Stimulated activated CD8-positive, alpha-beta memory T cell treated with anti-CD3 and anti-CD28 coated beads, Interleukin-15, amount 100 ng/mL, for 1 hour (primary cell): ENCODE measurements at places on chromosomes 1 and 21.

DNA sequence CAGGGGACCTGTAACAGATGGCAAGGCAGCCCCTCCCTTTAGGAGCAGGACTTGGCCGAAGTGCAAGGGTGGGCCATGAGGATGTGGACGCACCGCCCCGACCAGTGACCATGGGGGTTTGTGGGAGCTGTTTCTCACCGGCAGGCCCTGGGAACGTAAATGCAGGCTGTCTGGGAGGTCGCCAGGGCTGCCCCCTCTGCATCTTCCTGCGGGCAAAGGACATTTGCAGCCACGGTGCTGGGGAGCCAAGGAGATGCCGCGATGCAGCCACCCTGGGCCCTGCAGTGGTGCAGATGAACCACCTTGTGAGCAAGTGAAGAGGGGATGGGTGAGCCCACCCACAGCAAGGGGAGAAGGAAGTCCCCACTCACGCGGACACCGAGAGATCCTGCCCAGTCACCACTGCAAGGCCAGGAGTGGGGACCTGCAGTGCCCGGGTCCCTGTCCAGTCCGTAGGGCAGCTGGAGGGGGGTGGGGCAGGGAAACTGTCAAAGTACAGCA lies 121.1 kb downstream of the SIK1 start:
- no peak for DNase-seq

DNA sequence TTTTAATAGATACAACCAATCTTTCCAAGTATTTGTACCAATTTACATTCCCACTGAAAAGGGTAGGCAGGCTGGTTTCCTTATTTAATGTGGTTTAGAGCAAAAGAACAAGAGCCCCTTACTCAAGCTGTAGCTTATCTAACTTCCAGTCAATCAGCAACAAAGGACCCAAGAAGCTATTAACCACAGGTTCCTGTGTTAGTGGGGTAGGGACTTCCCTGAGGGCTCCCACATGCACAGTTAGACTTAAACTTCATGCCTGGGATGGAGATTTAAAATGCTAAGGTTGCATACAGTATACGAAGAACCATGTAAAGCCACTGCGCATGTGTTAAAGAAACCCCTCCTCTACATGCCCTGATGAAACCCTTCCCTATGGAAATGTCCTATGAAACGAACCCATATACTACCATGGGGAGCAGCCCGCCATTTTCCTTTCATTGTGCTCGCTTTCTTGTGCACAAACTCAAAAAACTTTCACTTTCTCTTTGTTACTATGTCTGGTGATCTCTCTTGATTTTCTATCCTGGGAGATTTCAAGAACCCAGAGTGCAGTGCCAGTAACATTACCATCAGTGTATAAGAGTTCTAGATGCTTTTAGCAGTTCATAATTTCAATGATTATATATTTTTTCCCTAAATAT lies 23.3 kb upstream of the ST6GALNAC5 start:
- no peak for DNase-seq

DNA sequence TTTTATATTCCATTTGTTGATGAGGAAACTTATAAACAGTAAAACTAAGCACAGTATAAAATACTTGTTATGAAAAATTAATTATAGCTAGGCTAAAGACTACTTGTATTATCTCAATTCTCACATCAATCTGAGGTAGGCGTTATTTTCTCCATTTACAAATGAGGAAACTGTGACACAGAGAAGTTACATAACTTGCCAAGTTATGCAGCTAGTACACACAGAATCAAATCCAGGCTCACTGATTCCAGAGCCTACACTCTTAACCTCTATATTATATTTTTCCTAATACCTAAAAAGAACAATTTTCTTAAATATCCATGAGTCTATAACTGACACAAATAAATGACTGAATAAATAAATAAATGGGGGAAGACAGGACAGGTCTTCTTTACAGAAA lies 11.2 kb upstream of the VPS45 start:
- DNase-seq: no peak

DNA sequence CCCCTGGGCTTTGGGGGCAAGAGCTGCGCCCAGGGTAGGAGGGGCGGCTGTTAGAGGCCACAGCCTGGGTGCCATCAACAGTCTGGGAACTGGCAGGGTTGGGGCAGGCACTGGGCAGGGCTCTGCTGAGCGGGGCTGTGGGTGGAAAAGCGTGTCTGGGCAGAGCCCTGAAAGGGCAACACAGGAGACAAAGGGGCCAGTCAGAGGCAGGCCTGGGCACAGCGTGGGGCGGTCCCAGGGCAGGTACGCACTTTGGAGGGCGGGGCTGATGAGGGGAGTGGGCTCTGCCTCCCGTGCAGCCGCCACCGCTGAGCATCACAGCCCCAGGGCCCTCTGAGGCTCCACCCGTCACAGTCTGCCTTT lies 13.9 kb downstream of the CELSR2 start:
- DNase-seq: no peak

- DNase-seq: no peak
Observed at GRCh38 chr1:99279525-99279924, 15.2 kb downstream of the PLPPR4 start.

- no peak for DNase-seq
Observed at GRCh38 chr1:203324105-203325025, 19.0 kb downstream of the BTG2 start.

- no peak for DNase-seq
Observed at GRCh38 chr1:18077657-18078215, 29.9 kb upstream of the IGSF21 start.

DNA sequence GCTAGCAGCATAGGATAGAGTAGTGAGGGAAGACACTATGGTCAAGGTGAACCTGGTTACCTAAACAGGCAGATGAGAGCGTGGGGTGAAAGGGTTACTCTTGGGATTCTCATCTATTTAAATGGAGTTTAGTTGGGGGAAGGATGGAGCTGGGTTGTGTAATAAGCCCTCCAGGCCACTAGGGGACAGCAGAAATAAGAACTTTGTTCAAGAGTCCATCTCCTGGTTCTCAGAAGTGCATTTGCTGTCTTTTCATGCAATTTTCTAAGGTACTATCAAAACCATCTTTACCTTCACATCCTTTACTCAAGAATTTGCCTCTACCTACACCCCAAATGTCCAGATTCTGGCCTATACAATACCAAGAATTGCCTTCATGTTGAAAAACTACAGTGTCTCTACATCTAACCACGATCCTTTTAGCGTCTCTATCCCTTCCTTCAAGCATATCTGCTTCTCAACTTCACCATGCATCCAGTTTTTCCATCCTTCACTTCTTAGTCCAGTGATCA lies 28.0 kb downstream of the SLAMF1 start:
- DNase-seq: no peak

DNA sequence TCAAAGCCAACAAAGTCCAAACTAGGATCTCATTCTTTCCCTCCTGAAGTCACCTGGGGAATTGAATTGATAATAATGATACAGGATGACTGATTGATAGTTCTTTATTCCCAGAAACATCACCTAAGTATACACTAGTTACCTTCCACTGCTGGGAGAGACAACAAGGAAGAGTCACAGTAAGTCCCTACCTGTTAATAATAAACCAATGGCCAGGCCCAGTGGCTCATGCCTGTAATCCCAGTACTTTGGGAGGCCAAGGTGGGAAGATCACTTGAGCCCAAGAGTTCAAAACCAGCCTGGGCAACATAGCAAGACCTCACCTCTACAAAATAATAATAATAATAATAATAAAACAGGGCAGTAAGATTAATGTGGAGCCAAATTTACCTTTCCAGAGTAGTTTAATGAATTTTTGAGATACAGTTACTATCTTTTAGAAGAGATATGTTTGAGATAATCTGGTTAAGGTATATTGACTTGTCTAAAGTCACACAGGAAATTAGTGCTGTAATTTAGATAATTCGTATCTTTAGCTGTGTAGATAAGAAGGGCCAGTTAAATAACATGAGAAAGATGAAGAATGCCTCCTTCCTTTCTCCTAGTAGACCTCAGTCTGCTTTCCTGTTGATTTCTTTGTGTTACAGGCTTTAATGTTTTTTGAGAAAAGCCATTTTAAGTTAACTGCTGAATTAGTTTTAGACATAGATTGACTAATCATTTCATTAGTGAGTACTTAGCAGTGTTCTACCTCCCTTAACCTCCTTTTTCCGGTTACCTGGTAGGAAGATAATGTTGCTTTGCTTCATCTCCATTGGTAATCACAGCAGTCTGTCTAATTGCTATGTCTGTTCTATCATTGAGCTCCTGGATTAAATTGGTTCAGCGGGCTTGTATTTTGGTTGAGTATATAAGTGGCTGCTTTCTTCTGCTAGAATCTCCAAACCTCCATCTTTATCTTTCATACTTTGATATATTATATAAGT lies 22.0 kb downstream of the SMAP2 start:
- DNase-seq: no peak

DNA sequence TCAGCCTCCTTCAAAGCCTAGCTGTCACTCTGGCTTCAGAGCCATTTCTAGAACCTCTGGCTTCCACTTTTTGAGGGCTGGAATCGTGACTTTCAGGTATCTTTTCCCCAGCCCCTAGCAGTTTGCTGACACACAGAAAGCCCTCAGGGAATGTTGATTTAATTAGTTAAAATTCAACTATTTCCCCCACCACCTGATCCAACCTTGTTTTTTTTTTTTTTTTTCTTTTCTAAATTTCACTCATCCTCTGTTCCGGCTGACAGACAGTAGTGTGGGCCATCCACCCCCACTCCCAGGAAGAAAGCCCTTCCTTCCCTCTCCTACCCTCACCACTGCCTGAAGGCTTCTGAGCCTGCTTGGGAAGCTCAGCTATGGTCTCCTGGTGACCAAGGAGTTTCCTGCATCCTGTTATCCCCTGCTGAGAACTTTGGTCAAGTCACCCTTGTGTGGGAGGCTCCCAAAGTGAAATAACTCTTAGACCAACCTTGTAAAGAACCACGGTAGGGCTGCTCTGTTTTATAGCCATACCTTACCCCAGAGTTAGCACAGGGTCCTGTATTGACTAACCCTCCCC lies 29.4 kb downstream of the KCNJ6 start:
- DNase-seq: no peak

- no peak for DNase-seq
Observed at GRCh38 chr1:174008979-174009378, 13.2 kb downstream of the RC3H1 start.

DNA sequence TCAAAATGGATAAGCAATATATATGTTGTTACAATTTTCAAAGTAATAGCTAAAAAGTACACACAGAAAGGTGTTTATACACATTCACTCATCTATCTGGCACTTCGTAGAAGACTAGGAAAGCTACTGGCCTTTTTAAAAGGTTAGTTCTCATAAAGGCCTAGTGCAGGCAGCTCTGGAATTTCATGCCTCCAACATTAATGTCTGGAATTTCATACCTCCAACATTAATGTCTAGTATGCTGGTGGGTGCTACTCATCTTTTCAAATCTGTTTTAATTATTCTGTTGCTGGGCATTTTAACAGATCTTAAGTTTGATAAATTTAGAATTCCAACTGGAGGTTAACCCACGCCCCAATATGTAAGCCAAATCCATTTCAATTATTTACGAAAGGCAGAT lies 124.2 kb downstream of the AKT3 start:
- DNase-seq: no peak

DNA sequence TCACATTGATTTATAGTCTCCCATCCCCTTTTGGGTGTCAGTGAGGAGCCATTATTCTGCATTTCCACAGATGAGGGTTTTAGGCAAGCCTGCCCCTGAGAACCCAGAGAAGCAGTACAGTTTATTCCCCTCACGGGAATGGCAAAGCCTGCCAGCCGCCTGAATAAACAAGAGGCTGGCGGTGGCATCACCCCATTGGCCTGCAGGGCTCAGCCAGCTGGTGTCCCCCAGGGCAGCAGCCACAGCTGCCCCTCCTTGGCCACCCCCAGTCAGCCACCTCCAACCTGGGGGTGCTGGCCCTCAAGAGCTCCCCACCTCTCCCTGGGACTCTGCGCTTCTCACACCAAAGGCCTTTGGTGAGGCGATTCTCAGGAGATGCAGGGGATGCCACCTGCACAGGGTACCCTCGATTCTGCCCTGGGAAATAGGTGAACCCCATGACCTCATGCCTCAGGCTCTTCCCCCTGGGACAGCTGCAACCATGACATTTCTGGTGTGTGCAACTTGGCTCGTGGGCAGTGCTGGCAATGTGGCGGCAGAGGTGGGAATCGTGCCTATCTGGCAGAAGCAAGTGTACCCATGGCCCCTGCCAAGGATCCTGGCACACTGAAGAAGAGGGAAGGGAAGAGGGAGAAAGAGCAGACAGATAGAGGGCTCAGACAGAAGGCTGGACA lies 14.0 kb downstream of the OLFML2B start:
- no peak for DNase-seq

DNA sequence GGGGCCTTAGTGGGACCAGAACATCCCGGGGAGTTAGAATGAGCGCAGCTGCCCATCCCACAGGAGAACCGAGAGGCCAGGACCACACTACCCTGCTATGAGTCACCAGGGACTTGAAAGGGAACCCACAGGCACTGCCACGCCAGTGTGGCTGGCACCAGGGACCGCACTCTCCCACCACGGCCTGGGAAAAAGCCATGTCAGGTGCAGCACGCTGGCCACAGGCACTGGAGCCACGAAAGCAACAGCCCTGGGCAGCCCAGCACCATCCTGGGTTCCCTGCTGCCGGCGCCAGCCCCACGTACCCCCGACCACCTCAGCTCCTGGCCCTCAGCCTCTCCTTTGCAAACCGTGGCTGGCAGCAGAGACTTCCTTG lies 14.1 kb upstream of the TMEM240 start:
- no peak for DNase-seq

GRCh38 chr1:70490153-70490552 lies 79.1 kb downstream of the CTH start:
- DNase-seq: no peak

DNA sequence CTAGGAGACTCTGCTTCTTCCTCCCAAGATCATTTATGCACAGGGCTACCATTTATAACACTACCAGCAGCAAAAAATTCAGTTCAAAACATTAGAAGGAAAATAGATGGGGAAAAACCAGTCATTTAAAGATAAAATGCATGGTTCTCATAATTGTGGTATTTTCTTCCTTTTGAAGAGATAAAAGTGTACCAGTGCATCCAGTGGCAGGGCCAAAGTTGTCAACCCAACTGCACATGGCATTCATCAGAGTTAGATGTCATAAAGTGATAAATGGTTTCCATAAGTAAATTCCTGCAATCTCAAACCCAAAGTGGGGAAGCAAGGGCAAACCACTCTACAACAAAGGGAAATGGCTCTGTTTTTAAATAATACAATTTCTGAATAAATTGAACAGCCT lies 119.1 kb upstream of the DMRTA2 start:
- no peak for DNase-seq

DNA sequence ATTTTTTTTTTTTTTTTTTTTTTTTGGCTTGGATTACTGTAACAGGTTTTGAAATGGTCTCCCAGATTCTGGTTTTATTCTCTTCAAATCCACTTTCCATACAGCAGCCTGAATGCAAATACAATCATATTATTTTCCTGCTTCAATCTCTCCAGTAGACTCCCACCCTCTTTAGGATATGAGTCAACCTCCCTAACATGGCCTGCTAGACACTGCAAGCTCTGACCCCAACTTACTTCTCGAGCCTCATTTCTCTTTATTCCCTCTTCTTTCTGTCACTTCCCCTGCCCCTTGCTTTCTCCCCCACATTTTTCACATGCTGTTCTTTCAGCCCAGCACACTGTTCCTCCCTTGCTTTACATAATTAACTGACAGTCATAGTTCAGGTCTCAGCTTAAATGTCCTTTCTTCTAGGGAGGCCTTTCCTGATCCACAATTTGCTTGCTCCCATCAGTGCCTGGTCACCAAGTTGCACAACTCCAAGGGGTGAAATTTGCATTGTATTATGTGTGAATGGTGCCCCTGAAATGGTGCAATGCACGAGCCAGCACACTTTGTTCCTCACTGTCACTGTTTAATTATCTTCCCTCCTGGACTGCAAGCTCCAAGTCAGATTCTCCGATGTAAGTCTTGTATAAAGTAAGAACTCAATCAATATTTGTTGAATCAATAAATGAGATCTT lies 22.1 kb upstream of the IL19 start:
- DNase-seq: no peak
